ENCODE measurements at places on chromosomes 5 and 9. TPM values are rescaled to one million over a fixed set of nuclear protein-coding genes. Genes with fewer than 3 reads are reported as not detected.
A peak's percentile ranks its signal among the peaks of the same experiment; 100 is the strongest.

Gene IL3
- not detected for total RNA-seq

Gene PHF24
- total RNA-seq: 0.54 TPM

Gene OTP
- total RNA-seq: not detected

Gene ECSCR
- total RNA-seq: not detected

Gene HCN1
- not detected for total RNA-seq

Gene TIFAB
- total RNA-seq: not detected

Gene SPATA31D1
- not detected for total RNA-seq

Gene BTNL3
- not detected for total RNA-seq

Gene CDKN2A
- 12.8 TPM for total RNA-seq

Gene GMCL2
- not detected for total RNA-seq

Gene IFNB1
- total RNA-seq: not detected

Gene RNF208
- total RNA-seq: 0.18 TPM

Gene BRINP1
- 0.04 TPM for total RNA-seq

Gene SLC6A19
- not detected for total RNA-seq

Gene HMGCR
- total RNA-seq: 169 TPM

DNA sequence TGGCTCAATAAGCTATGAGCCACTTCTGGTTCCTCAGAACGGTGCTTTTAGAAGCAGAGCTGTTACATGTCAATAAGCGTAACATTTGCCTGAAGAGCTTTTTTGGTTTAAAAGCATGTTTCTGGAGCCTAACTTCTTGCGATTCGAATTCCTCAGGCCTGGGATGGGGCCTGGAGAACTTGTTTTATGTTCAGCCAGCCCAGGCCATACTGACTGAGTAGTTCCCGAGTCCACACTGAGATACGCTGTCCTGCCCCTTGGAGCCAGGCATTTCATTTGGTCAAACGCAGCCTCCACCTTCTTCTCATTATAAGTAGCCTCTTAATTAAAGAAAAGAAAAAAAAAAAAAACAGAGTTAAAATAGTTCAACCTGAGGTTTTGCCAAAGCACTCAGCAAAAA, 260.6 kb upstream of the ANKRD55 start:
- no peak for DNase-seq

- no peak for DNase-seq
Observed at GRCh38 chr5:88687373-88687911, 195.5 kb downstream of the MEF2C start.

- DNase-seq: no peak
Observed at GRCh38 chr5:95063492-95063891, 221.4 kb downstream of the MCTP1 start.

DNA sequence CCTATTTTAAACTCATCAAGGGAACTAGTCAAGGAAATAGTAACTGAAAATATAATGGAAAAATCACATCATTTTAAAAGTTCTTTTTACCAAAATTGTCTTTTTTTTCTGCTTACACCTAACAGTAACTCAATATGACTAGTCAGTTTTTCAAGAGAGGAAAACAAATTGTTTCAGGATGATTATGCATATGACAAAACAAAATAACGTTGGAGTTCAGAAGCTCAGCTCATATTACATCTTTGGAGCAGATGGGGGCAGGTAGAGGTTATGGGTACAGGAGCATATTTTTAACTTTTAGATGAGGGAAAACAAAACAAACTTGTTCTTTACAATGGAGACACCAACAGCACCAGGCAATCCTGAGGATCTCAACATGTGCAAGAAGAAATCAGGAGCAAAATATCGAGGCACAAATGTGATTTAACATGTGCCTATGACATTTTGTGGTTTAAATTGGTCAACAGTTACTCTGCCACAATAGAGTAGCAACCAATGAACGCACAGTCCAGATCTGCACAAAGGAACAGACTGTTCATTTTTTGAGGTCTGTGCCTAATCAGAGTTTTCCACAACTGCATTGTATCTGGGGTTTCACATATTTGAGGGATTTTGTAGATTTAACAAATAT, 659.0 kb downstream of the ANXA1 start:
- DNase-seq: peak; percentile 2

DNA sequence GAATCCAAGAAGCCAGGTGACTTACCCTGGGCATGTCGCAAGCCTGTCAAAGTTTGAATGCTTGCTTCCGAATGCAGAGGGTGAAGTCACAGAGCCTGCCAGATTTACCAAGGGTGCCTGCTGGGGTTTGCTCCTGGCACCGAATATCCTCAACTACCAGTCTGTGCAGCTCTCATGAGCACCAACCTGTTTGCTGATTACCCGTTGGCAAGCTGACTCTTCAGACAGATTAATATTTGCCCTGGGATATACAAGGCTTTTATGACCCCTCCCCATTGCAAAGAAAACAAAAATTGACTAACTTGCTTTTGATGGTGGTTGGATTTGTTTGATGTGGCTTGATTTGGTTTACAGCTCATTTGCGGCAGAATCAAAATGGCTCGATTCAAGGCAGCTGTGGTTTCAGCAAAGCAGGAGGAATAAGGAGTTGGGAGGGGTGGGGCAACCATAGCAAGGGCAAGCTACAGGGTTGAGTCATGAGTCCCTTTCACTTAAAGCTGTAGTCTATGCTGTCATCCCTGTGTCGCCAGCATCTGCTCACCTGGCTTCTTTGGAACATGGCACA, 82.3 kb upstream of the AGXT2 start:
- DNase-seq: peak; percentile 41

DNA sequence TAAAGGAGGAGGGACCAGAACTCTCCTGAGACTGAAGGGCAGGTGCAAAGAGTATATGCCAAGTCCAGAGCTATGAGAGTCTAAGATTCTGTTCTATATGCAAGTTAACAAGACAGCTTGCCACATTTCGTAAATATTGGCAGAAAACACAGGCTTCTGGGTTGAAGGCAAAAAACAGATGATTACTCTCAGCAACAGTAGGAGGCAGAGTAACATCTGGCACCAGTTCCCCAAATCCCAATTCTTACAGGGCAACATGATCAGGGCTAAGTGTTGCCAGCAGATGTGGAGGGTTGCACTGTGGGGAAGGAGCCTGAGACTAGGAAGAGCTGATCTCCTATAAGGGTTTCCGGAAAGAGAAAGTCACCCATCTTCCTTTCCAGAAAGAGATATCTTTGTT, 179.4 kb downstream of the PJA2 start:
- no peak for DNase-seq

- no peak for DNase-seq
Observed at GRCh38 chr9:129696944-129697655, 31.7 kb downstream of the PRRX2 start.

DNA sequence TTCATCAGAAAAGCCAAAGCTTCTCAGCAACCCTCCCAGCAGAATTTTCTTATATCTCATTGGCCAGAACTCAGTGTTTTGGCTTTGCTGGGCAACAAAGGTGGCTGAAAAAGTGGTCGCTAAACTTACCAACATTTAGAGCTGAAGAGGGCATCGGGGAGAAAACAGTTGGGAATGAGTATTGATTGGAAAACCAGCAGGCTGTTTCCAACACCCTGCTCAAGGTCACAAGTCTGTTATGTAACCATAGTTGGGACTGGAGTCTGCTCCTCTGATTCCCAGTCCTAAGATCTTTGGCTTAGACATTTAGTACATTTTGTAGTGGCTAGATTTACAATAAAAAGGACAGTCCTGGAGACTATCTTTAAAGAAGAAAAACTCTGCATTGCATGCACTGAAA, 17.1 kb downstream of the IL12B start:
- no peak for DNase-seq

DNA sequence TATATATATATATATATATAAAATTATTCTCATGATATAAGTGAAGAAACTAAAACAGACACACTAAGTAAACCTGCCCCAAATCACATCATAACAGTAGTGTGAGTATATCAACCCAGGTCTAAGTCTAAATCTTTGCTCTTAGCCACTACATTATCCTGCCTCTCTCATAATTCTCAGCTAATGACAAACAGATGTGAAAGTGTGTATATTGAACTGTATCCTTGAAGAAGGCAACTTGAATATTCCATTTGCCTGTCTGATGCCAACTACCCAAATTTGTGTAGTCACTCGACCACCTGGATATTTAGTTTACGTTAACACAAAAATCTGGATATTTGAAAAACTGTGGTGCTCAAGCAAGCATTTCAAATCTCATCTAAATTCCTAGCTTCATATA, 97.4 kb downstream of the PPP2R2B start:
- DNase-seq: no peak

- DNase-seq: no peak
Observed at GRCh38 chr9:115341426-115341825, 223.5 kb upstream of the TNC start.

- no peak for DNase-seq
Observed at GRCh38 chr5:86565197-86565789, 52.4 kb upstream of the COX7C start.

DNA sequence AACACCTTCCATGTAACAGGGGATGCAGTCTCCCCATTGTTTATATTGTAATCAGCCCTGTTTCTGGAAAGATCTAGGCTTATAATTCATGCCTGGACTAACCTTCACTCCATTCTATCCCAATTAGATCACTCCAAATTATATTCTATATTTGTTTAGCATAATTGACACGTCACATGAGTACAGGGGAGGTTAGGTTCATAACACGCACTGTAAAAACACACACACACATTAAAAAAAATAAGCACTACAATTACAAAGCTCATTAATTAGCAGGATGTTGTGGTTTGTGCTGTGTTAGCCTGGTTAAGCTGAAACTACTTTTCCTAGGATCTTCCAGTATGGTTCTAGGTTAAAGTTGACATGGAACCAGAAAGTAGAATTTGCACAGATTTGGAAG, 126.0 kb downstream of the MLLT3 start:
- no peak for DNase-seq

DNA sequence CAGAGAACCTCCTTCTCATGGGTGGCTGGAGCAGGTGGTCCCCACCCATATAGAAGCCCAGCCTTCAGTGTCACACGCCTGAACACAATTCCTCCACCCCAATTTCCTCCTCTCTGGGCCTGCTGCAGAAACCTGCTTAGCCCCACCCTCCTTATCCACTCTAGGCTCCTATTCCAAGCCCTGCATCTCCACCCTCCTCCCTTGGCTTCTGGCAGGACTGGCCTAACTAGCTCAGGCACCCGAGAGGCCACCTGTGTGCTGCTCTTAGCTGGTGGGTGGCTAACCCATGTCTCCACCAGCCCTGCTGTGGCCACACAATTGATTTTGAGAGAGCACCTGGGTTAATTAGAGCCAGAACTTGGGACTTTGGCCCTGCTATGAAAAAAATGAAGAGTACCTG, 77.3 kb upstream of the ATP10B start:
- DNase-seq: no peak

DNA sequence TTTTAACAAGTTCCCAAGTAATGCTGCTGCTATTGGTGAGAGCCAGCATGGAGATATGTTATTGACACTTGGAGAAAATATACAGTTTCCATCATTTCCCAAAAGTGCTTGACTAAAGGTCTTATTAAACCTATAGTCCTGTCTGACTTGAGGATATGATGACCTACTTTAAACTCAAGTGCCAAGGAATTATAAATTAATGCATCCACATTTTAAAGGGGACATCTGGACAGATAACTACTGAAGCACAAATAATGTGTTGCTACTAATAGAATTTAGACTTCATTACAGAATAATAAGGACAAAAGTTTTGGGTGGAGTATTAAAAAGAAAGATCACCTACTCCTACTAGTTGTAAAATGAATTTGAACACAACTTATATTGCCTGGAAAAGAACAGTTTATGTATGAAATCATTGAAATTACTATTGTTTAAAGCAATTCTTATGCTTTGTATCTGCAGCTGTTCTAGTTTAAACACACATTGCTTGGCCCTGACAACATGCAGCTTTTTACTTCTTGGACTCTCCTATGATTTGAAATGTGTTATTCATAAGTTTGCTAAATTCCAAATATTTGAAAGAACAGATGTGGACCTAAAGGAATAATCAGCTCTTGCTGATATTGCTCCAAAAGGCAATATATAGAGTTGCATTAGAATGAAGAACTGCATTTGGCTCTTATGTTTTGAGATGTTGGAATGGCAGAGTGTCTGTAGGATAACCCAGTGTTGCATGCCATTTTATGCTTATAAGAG, 73.4 kb downstream of the SGCD start:
- no peak for DNase-seq

GRCh38 chr5:169404223-169404622, 103.3 kb upstream of the SLIT3 start:
- DNase-seq: no peak

DNA sequence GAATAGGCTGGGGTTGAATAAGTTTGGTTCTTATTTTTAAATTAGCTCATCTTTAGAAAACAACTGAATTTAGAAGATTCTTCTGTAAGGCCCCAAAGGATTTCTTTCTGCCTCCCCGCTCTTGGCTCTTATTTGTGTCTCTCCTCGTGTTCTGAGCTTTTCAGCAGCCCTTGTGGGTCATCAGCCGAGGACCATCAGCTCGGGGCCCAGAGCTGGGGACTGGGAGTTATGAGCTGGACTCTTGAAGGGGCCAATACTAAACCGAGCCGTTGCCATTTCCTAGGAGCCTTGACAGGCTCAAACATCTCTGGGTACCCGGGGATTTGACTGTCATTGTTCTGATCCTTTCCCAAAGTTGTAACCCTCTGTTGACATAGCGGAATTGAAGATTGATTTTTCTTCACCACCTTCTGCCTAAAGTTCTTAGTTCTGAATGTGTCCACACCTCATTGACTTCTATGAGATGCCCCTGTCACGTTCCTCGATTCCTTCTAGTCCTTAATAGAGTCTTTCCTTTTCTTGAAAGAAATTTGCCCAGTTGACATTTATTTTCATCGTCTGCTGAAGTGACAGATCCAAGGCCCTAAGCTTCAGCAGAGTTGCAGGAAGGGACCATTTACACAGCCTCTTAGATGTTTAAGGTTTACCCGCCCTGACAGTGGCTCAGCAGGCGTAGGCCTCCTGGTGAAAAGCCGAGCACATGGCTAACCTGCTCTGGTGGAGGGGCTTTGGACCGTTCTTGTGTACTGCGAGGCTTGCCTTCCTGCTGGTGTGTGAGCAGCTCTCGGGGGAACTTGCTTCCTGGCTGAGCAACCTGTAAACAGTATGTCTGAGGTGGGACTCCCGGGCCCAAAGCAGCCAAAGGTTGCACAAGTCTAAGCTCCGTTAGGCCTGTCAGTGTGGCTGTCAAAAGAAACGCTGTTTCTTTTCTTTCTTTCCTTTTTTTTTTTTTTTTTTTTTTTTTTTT, 24.0 kb downstream of the ABL1 start:
- DNase-seq: no peak

- no peak for DNase-seq
Observed at GRCh38 chr9:136534366-136534765, 11.5 kb downstream of the NOTCH1 start.

GRCh38 chr9:105114318-105114717, 130.1 kb upstream of the SLC44A1 start:
- DNase-seq: no peak

GRCh38 chr5:174065528-174066197, 20.2 kb downstream of the NSG2 start:
- no peak for DNase-seq

Measured in foreskin keratinocyte (primary cell).